ENCODE measurements at places on chromosomes 5 and 9.

DNA sequence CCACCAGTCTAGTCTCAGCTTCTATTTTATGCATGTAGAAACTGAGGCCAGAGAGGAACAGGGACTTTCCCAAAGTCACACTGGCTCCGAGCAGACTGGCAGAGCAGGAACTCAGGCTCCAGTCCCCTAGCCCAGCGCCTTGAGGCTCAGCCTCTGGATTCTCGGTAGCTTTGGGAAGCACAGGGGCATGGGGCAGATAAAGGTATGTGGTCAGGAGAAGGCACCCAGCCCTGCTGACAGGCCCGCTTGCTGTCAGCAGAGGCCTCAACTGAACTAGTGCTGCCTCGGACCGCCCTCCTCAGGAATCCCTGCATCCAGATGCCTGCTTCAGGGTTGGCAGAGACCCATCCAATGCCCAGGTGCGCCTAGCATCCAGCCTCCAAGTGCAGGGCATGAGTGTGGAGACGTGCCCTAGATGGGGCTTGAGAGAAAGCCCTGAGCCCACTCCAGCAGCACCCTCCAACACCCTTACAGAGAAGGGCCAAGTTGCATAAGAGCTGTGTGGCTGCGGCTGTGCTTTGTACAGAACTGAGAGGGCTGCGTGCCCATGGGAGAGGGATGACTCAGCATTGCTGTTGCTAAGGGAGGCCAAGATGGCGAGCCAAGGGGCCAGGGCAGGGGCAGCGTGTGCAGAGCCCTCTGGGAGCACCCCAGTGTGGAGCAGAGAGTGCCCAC is 168.6 kb downstream of the MACROH2A1 start:
- DNase-seq = peak; percentile 57

GRCh38 chr5:146240951-146241350 is 37.5 kb downstream of the RBM27 start:
- DNase-seq = peak; percentile 3

DNA sequence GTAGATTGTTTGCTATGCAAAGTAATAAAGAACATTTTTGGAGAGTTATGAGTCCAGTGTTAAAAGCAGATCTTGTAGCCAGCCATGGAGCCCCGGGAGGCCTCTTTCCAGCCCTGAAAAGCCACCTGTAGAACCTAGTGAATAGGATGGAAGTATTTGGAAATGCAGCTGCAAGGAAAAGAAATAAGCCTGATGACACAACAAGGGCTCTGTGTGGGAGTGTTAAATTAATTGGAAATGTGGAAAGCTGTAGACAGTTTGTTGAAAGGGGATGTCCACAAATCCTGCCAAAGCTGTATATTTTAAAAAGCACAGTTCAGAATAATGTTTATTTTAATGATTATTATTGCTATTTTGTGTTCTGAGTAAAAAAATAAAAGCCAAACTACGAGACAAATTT is 152.5 kb upstream of the GHR start:
- DNase-seq = no peak

DNA sequence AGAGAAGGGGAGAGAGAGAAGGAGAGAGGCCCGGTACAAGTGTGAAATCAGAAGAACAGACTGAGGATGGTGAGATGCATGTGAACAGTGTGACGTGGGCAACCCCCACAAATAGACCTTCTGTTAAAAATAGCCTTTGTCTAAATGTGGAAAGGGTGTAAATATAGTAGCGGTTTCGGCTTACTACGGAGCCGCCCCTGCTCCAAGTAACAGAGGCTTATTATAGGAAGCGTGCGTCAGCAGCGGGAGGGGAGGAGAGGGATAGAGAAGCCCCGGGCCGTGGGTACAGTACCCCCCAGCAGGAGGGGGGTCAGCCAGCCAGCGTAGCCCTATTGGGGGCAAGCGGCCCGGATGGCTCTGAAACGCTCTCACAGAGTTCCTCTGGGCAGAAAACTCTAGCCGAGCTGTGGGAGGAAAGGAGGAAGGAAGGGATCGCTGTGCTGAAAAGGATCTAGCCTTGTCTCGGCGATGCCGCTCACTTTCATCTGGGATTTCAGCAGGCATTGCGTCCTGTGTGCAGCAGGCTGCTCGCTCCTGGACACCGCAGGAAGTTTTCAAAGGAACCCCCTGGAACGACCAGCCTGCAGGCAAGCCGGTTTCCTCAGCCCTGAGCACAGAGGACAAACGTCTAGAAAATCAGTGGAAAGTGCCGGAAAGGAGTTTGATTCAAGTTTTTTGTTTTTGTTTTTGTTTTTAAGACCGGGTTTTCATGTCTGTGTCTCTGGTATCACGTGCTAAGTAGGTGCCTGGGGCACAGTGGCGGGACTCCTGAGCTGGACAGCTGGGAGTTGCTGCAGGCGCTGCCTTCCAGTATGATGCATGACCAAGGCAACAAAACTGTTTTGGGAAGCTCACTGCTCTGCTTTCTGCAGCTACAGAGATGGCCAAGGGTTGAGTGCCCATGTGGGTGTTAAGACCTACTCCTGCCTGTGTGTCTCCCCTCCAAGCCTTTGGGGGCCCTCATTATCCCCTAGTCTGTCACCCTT is 146.6 kb downstream of the SEC61B start:
- DNase-seq = peak; percentile 71

DNA sequence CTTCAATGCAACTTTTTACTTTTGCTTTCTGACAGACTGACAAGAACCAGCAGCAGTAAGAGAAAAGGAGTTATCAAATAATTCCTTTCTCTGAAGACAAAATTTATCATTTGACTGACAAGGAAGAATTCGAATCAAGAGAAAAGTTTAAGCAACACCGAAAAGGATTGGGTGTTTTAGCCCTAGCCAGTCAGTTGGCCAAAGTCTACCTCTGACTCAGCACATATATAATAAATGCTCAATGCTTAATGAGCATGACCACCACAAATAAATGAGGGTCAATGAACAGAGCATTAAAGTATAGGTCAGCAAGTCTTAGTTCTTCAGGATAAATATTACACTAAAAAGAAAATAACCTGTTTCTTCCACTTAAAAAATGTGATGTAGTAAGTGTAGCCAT is 1603.5 kb upstream of the C9orf72 start:
- DNase-seq = no peak

DNA sequence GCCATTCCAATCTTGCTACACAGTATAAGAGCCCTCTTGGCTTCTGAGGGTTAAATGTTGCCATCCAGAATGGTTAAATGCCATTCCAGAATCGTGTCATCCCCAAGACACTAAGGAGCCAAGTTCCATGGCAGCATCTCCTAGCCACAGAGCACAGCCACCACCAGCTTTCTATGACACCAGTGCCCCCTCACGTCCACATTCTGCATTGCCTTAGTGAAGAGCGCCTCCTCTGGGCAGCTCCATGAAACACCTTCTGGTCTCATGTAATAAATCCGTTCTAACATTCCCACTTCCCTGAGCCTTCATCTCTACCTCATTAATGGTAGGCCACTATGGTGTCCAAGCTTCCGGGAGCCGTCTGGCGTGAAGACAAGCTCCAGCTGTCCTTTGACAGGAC is 12.4 kb downstream of the CBY3 start:
- DNase-seq = peak; percentile 26

DNA sequence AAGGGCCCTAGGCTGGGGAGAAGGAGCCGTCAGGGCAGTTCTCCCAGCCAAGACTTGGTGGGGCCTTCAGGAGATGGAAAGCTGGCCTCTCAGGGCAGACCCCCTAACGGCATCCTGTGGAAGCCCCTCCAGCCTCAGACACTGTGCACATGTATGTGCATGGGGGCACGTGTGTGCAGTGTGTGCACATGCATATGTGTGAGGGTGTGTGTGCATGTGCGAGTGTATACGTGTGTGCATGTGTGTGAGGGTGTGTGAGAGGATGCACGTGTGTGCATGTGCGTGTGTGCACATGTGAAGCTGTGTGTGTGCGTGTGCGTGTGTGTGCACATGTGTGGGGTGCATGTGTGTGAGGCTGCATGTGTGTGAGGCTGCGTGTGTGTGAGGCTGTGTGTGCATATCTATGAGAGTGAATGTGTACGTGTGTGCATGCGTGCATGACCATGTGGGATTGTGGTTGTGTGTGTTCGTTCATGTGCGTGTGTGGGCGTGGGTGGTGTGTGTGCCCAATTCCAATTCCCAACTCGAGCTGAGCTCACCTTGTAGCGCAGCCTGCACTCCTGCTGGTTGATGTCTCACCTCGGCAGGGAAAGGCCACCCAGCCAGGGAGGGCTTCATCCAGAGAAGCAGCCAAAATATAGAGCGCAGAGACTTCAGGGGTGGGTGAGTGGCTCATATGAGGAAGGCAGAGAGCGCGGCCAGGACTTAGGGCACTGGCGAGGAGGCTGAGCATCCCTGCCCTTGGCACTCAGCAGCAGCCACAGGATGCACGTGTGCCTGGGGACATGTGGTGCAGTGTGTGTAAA is 142.7 kb upstream of the PPP1R26 start:
- DNase-seq = no peak

GRCh38 chr5:170499621-170500020 is 4.2 kb upstream of the KCNIP1 start:
- no peak for DNase-seq

DNA sequence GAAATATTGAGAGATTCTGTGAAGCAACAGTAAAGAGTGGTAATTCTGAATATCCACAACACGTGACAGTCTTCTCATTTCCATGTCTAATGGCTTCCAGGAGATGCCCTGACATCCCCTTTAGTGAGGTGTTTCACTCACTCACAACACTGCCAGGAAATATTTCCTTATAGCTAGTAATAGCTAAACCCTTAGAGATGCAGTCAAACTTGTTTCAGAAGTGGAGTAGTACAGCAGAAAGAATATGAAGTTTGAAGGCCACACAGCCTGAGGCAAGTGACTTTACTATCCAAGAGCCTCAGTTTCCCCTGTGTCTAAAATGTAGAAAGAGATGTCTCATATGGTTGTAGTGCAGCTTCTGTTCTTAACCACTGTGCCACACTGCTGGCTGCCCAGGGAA is 139.2 kb downstream of the CDK5RAP2 start:
- DNase-seq = no peak

Data from fibroblast of skin of abdomen (primary cell).